ENCODE measurements at places on chromosomes 12 and 14.

DNA sequence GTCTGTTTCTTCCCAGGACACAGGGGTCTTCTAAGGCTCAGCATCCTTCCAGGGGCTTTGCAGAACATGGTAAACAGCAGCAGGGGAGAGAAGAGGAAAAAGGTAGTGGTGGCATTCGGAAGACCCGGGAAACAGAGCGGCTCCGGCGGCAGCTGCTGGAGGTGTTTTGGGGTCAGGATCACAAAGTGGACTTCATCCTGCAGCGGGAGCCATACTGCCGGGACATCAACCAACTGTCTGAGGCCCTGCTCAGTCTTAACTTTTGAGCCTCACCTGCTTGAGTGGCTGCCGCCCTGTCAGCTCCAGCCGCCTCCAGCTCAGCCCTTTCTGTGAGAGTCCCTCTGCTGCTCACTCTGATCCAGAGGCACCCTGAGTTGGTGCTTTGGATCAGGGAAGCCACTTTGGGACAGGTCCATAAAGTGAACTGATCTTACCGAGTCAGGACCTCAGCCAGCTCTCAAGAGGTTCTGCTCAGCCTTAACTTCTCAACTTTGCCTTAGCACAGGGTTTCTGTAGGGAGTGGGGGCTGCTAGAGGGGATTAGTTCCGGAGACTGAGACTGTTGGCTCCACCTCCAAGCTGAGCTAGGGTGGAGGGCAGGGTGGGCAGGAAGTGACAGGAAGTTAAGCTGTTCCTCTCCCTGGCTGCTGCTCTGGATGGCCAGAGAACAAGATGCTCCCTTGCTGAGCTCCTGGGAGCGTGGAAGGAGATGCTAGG, 5.4 kb downstream of the SDR39U1 start:
- DNase-seq, result no peak
- peaks cover 66% of the 10 kb centered on the region for H3K4me1 ChIP-seq
- no peaks in the 10 kb centered on the region for H3K27me3 ChIP-seq
- H3K36me3 ChIP-seq, result peaks cover 26% of the 10 kb centered on the region

DNA sequence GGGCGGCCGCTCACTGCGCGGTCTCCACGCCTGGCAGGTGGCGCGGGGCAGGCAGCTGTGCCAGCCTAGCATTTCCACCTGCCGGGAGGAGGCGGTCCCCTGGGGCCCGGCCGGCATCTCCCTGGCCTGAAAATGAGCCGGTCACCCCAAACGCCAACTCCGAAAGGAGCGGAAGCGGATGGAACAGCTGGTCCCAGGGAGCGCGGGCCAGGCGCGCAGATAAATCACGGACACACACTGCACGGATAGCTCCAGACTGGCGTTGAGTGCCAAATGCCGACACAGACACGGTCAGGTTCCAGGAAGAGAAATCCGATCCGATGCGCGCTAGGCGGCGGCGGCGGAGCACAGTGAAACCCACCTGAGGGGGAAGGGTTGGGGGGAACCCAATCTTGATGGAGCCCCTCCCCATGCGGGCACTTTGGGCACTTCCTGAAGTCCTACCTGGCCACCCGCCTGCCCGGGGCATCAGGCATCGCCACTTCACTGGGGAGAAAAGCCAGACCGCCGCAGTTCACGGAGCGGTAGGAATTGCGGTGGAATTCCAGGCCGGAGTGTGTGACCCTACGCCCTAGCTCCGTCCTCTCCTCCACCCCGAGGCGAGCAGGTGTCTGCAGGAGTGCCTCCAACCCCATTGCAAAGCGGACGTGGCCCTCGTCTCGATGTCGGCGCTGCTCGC, 624 bp upstream of the PLEKHD1 start:
- no peaks in the 10 kb centered on the region for H3K36me3 ChIP-seq
- H3K27ac ChIP-seq, result no peak overlapping the region
- peak overlapping the region; percentile 51 for H3K4me3 ChIP-seq
- peak; percentile 89 for DNase-seq
- H3K4me1 ChIP-seq, result peaks cover 18% of the 10 kb centered on the region

GRCh38 chr12:30862486-30862885, 64.1 kb upstream of the TSPAN11 start:
- no peak for DNase-seq
- H3K36me3 ChIP-seq, result no peaks in the 10 kb centered on the region
- H3K4me1 ChIP-seq, result no peaks in the 10 kb centered on the region
- no peak overlapping the region for H3K4me3 ChIP-seq
- H3K27me3 ChIP-seq, result no peaks in the 10 kb centered on the region
- no peak overlapping the region for H3K27ac ChIP-seq

DNA sequence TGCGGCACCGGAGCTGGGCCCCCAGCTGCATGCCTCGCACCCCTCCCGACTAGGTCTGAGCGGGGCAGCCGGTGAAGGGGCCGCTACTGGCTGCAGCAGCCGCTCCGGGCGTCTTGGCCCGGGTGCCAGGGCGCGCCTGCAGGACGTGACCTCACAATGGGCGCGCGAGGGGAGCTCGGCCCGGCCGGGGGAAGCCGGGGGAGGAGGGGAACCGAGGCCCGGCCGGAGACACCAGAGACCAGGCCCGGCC, 353 bp downstream of the BAG5 start:
- peak overlapping the region; percentile 99 for H3K4me3 ChIP-seq
- H3K27ac ChIP-seq, result peak overlapping the region; percentile 98
- no peak for DNase-seq

DNA sequence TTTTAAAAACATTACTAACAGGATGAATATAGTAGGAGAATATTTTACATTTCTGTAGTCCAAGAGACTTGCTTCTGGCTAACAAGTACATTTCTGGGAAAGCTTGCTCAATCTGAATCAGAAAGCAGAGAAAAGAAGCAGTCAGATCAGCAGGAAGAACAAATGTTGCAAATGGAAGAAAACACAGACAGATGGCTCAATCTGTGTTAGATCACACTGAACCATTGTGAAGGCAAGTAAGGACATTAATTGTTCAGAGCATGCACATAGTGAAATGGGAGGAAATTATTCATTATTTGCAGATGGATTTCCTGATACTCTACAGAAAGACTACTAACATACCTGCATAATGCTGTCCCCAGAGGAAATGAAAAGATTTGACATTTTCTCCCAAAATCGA, 65.2 kb upstream of the CNOT2 start:
- H3K27me3 ChIP-seq, result no peaks in the 10 kb centered on the region
- no peak for DNase-seq
- H3K4me1 ChIP-seq, result no peaks in the 10 kb centered on the region
- no peaks in the 10 kb centered on the region for H3K36me3 ChIP-seq
- H3K4me3 ChIP-seq, result no peak overlapping the region

- no peaks in the 10 kb centered on the region for H3K36me3 ChIP-seq
- no peak for DNase-seq
- H3K4me3 ChIP-seq, result no peak overlapping the region
- H3K4me1 ChIP-seq, result no peaks in the 10 kb centered on the region
These were observed 120.8 kb upstream of the PLXNC1 start for GRCh38 chr12:94027561-94027960.

- DNase-seq, result no peak
- H3K27ac ChIP-seq, result no peak overlapping the region
- H3K4me3 ChIP-seq, result no peak overlapping the region
- no peaks in the 10 kb centered on the region for H3K36me3 ChIP-seq
- H3K4me1 ChIP-seq, result no peaks in the 10 kb centered on the region
These were observed 500.5 kb downstream of the NAV3 start for GRCh38 chr12:78331181-78331580.

- DNase-seq, result no peak
- H3K27ac ChIP-seq, result no peak overlapping the region
- peaks cover 44% of the 10 kb centered on the region for H3K4me1 ChIP-seq
- no peak overlapping the region for H3K4me3 ChIP-seq
- peaks cover 37% of the 10 kb centered on the region for H3K27me3 ChIP-seq
These were observed 616 bp downstream of the BCL11B start for GRCh38 chr14:99271221-99271941.

- no peak overlapping the region for H3K4me3 ChIP-seq
- DNase-seq, result no peak
- no peak overlapping the region for H3K27ac ChIP-seq
- no peaks in the 10 kb centered on the region for H3K4me1 ChIP-seq
- no peaks in the 10 kb centered on the region for H3K36me3 ChIP-seq
- H3K27me3 ChIP-seq, result no peaks in the 10 kb centered on the region
These were observed 34.2 kb upstream of the PYGL start for GRCh38 chr14:50978529-50978871.

DNA sequence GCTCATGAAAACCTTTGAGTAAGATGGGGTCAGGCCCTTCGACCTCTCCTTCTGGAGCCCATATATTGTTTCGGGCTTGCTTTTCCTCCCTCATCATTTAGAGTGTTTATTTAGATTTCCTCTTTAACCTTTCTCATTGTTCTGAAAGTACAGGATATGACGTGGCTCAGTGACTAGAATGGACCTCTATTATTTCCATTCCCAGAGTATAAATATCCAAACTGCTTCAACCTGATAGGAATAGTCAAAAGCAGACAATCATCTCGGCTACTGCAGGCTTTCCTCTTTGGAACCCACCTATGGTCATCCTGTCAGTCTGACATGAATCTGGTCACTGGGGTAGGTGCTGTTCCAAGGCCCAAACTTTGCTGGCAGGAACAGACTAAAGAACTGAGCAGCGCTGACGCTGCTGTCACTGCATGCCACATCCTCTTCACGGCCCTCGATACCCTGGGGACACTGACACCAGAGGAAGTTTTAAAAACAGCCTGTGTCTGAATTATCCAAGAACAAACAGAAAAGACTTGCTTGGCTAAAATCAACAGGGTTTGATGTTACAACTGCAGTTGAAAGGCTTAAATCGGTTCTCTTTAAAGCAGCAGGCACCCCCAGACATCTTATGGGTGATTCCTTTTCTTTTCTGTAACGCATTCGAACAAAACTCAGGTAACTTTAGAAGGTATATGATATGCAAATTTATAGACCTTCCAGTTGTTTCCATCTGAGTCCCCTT, 5.0 kb upstream of the DDX47 start:
- no peak overlapping the region for H3K4me3 ChIP-seq
- peaks cover 29% of the 10 kb centered on the region for H3K4me1 ChIP-seq
- no peaks in the 10 kb centered on the region for H3K36me3 ChIP-seq

GRCh38 chr12:25694072-25694471, 141.0 kb upstream of the LMNTD1 start:
- no peaks in the 10 kb centered on the region for H3K36me3 ChIP-seq
- no peaks in the 10 kb centered on the region for H3K27me3 ChIP-seq
- H3K4me1 ChIP-seq, result no peaks in the 10 kb centered on the region

DNA sequence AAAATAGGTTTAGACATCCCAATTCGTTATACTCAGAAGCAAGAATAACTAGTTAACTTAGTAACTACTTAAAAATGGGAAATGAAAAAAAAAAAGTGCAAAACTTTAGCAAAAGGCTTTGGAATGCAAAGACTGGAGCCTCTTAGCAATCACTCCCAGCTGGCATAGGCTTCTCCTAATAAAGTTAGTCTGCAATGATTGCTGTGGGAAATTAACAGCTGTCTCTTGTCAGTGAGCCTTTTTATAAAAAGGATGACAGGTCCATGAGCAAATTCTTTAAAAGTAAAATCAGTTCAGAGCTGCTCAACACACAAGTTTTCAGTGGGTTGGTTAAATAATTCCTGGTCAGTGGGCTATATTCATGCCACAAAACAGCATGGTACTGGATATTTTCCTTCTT, 7.4 kb upstream of the SYCP3 start:
- no peak for DNase-seq
- H3K27me3 ChIP-seq, result no peaks in the 10 kb centered on the region
- no peaks in the 10 kb centered on the region for H3K4me1 ChIP-seq
- no peak overlapping the region for H3K27ac ChIP-seq
- H3K36me3 ChIP-seq, result peaks cover 48% of the 10 kb centered on the region

GRCh38 chr12:131461096-131461495, 249.8 kb upstream of the SFSWAP start:
- H3K27me3 ChIP-seq, result no peaks in the 10 kb centered on the region
- no peaks in the 10 kb centered on the region for H3K4me1 ChIP-seq
- H3K27ac ChIP-seq, result no peak overlapping the region
- no peaks in the 10 kb centered on the region for H3K36me3 ChIP-seq
- no peak overlapping the region for H3K4me3 ChIP-seq

DNA sequence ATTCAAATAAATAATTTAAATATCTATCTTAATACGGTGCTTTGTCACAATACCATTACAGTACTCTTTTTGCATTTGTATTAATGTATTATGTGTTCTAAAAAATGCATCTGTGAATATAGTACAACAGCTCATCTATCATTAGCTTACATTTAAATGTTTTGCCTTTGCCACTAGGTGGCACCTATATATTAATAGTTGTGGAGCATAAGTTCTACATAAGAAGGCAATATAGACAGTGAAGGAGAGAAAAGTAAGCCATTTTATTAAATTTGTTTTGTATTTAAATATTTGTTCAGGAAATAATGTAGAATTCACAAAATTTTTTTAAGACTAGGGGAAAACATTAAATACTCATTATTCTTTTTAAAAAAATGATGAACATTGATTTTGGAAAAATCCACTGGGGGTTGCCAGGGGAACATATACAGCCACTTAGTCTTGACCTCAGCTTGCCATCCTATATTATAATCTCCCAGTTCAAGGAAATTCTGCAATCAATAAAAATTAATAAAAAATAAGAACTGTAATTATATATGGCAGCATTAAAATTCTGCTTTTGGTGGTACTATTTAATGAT, 9.8 kb downstream of the CCER1 start:
- H3K4me3 ChIP-seq, result no peak overlapping the region
- H3K27ac ChIP-seq, result no peak overlapping the region
- DNase-seq, result no peak

- DNase-seq, result peak; percentile 77
- H3K4me1 ChIP-seq, result no peaks in the 10 kb centered on the region
- H3K27ac ChIP-seq, result no peak overlapping the region
- no peak overlapping the region for H3K4me3 ChIP-seq
These were observed 38.2 kb downstream of the TRAFD1 start for GRCh38 chr12:112163471-112163991.

DNA sequence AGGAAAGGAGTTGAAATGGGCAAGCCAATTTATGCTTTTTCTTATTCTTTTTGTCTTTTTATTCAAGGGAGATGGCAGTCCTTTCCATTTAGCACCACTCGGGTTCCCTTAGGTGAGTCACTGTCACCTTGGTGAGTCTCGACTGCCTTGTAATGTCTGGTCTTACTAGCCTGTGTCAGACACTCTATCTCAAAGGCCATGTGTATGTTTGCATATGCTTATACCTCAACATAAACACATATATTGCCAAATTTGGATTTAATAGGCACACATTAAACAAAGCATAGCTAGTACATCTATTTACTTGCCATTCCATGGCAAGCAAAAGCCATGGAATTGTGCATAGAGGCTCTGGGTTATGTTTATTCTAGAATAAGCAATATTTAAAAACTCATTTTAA, 624.9 kb upstream of the FOXG1 start:
- no peaks in the 10 kb centered on the region for H3K4me1 ChIP-seq
- DNase-seq, result no peak
- H3K27ac ChIP-seq, result no peak overlapping the region
- H3K27me3 ChIP-seq, result no peaks in the 10 kb centered on the region
- H3K4me3 ChIP-seq, result no peak overlapping the region

- no peak overlapping the region for H3K4me3 ChIP-seq
- DNase-seq, result no peak
- H3K27me3 ChIP-seq, result no peaks in the 10 kb centered on the region
- peaks cover 6% of the 10 kb centered on the region for H3K4me1 ChIP-seq
- peak overlapping the region; percentile 34 for H3K27ac ChIP-seq
These were observed 65.1 kb upstream of the NCOR2 start for GRCh38 chr12:124632519-124632984.

Data from upper lobe of left lung (tissue), 6 donors.